ENCODE measurements at places on chromosomes 6 and 20.
A peak's percentile ranks its signal among the peaks of the same experiment; 100 is the strongest.

DNA sequence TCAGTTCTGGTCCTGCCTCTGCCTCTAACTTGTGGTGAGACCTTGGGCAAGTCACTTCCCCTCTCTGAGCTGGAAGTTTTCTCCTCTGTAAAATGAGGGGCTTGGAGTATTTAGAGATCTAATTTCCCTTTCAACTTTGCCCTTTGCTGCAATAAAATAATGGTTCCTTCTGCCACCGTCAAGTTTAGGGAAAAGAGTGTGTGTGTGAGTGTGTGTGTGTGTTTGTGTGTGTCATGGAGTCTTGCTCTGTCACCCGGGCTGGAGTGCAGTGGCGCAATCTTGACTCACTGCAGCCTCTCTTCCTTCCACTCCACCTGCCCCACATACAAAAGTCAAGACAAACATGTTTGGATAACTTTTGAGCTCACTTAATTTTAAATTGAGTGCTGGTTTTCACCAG, 39.2 kb upstream of the PIM1 start:
- DNase-seq, result no peak

GRCh38 chr6:167219967-167220512, 62.3 kb upstream of the GPR31 start:
- no peak for DNase-seq

GRCh38 chr6:92380803-92381601, 1038.4 kb downstream of the EPHA7 start:
- DNase-seq, result no peak

- DNase-seq, result no peak
Measured at GRCh38 chr6:104306211-104306610, 553.5 kb downstream of the HACE1 start.

DNA sequence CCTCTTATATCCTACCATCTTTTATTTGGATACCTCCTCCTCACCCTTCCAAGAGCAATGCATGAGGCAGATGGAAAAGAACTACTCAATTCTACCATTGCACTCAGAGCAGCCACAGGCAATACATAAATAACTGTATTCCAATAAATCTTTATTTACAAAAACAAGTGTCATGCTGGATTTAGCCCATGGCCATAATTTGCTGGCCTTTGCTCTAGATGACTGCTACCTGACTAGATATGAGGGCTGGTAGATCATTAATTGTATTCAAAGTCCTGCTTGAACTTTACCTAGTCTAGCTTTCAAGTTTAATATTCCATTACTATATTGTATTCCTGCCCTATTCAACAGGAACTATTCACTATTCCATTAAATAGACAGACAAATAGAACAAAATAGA, 37.1 kb downstream of the AFG1L start:
- DNase-seq, result no peak

GRCh38 chr6:24931718-24932691, 3.8 kb downstream of the RIPOR2 start:
- no peak for DNase-seq

GRCh38 chr6:9659848-9660247, 755.0 kb downstream of the TFAP2A start:
- DNase-seq, result no peak

GRCh38 chr6:84013931-84014330, 19.6 kb upstream of the MRAP2 start:
- DNase-seq, result no peak

GRCh38 chr6:87154993-87155841, at the start of gene ZNF292:
Gene ZNF292 (plus strand): TSS chr6:87155565. CDS start chr6:87155592, 27 bp downstream.
- DNase-seq, result peak; percentile 97

- no peak for DNase-seq
Measured at GRCh38 chr6:158848490-158848895, 29.3 kb upstream of the EZR start.

DNA sequence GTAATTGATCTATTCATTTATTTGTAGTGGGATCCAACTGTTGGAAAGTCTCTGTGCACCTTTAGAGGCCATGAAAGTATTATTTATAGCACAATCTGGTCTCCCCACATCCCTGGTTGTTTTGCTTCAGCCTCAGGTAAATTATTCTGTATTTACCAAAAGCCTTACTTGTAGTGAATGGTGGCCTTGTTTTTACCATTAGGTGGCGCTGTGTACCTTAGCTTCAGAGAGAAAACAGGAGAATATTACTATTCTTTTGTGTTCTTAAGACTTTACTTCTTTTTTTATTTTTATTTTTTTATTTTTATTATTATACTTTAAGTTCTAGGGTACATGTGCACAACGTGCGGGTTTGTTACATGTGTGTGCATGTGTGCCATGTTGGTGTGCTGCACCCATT, 23.7 kb downstream of the PEX7 start:
- DNase-seq, result peak; percentile 27

DNA sequence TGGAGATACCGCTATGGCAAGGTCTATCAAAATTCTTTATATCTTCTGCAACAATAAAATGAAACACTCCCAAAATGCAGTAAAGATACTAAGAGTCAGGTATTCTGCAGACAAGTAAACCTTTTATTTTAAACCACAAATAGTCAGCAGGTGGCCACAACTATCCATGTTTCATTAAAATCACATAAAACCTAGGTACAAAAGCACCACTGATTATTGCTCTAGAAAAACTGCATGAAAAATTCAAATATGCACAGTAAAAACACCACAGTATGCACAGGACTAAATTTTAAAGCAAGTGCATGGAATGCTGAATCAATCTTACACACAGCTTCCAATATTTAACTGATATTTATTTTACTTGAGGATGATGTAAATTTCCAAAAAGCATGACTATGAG, 33.3 kb downstream of the HMGN3 start:
- DNase-seq, result no peak
